ENCODE measurements at places on chromosomes 12 and 14.

GRCh38 chr12:112179916-112180315 is 54.6 kb downstream of the TRAFD1 start:
- DNase-seq = no peak

DNA sequence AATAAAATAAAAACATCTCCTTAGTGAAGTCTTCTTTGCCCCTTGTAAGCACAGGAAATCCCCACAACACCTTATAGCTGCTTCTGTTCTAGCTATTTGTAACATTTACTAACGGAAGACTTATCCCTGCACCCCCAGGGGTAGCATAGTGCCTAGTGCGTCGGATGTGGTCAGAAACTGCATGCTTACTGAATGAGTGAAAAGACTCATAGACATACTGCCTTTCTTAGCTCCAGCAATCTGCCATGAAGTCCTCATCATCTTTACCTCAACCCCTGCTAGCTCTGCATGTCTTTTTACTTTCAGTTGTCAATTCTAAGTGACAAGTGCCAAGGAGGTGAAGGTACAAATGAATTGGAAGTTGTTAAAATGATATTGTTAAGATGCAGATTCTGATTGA is 12.9 kb downstream of the RIOX1 start:
- DNase-seq = no peak

DNA sequence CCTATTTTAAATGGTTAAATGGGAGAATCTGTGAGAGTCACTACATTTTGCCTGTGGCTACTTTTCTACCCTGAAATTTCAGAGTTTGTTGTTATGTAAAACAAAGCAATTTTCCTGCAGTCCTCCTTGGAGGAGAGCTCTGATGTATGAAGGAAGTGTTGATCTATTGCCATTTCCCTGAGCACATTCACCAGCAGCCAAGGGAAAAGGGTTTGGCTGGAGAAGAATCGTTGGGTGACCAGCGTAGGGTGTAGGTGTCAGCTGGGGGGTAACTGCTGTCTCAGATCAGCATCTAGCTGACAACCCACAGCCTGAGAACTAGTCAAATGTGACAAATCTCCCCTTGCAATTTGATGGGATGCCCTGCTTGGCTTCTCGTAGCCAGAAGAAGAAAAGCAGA is 230.5 kb downstream of the PDZRN4 start:
- DNase-seq = no peak

- no peak for DNase-seq
These were observed 18.8 kb upstream of the PRKAG1 start for GRCh38 chr12:49037111-49037946.

DNA sequence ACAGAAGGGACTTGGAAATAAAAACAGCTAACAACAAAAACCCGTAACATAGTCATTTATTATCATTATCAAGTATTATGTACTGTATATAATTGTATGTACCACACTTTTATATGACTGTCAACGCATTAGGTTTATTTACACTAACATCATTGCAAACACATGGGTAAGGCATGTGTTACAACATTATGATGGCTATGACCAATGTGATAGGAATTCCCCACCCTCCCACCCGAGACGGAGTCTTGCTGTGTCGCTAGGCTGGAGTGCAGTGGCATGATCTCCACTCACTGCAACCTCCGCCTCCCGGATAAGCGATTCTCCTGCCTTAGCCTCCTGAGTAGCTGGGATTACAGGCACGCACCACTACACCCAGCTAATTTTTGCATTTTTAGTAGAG is 82.6 kb downstream of the ERC1 start:
- no peak for DNase-seq

All from NCI-H1092 (cell line).